Activated CD8-positive, alpha-beta memory T cell treated with anti-CD3 and anti-CD28 coated beads for 1 hour (primary cell): ENCODE measurements at places on chromosomes 5 and 9.

DNA sequence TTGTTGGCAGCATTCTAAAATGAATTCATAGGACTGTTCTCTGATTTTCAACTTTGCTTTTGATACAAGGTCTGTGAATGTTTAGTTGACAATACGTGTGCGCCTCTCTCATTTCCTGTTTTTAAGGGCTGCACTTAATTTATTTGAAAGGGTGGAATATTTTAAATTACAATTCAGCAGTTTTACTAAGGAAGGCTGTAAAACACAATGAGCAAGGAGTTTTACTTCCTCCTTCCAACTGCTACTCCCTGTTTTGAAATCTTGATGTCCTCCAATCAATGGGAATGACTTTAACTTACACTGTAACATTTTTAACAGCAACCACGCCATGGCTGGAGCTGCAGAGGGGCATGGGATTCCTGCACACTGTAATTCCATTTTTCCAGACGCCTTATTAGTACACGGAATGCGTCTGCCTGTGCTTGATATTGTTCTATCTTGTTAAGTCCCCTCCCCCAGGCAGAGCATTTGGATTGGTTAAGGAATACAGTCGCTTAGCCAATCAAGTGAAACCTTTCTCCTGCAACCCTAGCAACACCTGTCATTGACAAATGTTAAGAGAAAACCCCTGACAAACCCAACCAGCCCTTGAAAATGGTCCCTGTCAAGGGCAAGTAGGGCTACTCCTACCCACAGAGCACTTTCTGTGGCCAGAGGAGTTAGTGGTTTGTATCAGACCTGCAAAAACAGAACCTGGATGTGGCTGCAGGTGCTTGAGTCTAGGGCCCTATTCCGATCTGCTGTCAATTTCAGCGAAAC, 12.5 kb upstream of the ZSWIM6 start:
- DNase-seq, result no peak

- no peak for DNase-seq
These were observed 700 bp downstream of the SKP2 start for GRCh38 chr5:36152324-36153297.

- no peak for DNase-seq
These were observed 1063.9 kb downstream of the CDH9 start for GRCh38 chr5:25974451-25974850.

DNA sequence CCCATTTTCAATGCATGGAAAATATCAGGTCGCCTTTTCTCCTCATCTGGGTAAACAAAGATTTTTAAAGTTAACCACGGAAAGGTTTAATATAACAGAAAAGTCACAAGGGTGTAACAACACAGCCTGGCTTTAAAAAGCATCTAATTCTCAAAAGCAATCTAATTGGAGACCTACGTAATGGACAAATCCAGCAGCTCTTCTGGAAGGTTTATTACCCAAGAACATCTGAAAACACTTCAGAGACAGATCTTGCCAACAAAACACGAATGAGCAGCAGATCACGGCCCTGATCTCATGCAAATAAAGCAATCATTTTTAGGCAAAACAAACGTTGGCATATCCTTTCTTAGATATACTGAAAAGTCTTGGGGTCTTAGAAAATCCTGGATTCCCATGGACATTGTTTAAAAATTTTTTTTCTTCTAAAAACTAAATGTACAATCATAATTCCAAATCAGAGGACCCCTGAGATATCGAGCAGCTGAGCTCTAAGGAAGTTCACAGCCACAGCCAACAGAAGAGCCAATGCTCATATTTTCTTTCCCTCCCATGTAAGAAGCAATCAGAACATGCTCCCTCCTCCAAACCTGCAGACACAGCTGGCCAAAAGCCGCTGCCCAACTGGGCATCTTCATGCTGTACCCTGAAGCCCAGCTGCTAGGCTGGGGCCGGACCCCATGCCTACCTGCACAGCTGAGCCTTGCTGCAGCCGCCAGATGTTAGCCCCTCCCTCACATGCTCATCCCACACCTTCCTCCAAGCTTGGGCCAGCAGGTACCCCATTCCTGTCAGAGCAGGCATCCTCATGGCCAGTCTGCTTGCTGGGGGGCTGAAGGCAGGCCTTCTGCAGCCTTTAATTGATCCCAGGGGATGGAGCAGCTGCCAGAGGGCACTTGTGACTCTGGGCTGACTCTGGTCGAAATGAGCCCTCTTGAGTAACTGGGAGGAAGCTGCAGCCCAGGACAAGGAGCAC, 11.2 kb downstream of the ANKS6 start:
- no peak for DNase-seq

- DNase-seq, result no peak
These were observed 8.2 kb downstream of the BNIP1 start for GRCh38 chr5:173152547-173152946.

DNA sequence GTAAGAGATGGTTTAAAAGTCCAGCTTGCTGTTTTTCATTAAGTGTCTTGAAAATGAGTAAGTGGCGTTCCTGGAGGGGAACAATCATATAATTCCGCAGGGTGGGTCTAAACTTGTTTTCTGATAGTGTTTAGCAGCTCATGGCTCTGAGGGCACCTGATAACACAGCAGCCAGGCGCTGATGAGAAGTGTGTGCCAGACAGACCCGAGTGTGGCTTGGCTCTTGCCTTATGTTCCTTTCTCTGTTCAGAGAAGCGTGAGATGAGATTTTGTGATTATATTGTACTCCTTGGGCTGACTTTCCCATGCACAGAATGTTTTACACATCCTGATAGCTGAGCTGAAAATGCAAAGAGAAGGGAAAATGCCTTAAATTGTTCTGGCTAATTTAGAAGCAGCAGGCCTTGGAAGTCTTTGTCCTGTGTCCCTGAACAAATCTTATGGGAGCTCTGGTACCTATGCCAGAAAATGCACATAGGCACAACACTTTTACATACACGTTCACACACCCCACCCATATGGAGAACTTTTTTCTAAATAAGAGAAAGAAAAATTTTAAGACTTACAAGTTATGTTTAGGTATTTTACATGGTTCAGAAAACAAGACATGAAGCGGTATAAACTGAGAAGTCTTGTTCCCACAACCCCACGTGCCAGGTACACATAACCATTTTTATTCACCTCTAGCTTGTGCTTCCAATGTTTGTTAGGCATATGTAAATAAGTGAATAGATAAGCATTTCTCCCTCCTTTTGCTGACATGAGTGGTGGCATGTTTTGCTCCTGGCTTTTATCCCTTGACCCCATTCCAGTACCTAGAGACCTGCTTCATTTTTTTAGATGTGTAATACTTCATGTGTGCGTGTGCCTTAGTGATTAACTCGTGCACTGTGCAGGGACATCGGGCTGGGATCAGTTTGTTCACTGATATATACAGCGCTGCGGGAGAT, 152.2 kb upstream of the OTULINL start:
- DNase-seq, result no peak

GRCh38 chr9:36862206-36863145, 171.6 kb downstream of the PAX5 start:
- no peak for DNase-seq

DNA sequence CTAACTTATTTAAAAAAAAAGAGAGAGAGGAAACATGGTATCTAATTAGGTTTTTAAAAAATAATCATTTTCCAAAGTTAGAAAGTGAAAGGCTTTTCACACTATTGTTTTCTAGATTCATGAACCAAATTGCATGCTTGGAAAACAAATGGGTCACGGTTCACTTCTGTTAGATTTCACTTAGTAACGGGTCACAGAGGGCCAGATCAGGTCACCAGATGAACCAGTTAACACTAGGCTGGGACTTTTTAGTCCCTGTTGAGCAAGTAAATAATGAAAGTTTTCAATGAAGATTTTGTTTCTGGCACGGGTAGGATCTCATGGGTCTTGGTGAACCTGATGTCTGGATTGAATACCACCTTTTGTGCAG, 207.2 kb upstream of the RFX3 start:
- DNase-seq, result no peak

DNA sequence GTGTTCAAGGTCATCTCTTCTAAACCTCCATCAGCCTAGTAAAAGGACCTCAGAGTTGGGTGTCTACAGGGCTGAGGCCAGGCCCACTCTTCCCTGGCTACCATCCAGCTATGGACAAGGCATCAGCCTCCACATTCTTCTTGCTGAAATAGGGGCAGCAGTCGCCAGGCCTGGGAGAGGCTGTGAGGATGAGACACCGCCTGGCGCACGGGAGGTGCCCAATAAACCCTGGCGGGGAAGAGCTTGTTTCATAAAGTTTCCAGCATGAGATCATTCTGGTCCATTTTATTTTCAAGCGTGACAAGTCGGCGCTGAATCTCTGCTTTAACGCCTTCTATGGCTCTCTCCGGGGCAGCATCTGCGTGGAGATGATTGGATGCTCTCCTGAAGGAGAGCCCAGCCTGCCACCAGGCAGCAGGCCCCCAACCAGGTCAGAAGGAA, 153.4 kb downstream of the OLFM1 start:
- DNase-seq, result no peak

DNA sequence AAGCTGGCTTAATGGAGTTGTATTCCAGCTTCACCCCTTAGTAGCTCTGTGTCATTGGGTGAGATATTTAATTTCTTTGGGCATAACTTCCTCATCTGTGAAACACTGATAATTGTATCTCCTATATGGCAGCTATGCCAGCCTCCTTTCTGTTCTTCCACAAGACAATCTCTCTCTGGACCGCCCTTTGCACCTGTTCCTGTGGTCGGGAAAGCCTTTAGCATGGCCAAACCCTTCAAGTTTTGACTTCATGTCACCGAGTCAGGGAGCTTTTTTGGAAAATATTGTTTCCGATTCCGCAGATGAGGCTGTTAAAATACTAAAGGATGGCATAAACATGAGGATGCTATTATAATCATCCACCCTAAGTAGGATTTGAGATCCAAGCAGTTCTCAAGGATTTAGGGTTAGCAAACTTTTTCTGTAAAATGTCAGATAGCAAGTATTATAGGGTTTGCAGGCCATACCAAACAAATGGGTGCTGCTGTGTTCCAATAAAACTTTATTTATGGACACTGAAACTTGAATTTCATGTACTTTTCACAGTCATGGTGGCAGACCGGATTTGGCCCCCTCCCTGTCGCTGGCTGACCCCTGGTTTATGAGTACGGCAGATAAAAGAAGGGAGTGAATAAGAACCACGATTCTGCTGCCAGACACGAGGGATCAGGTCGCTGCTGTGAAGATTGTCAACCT, 695 bp upstream of the NDFIP1 start:
- no peak for DNase-seq

DNA sequence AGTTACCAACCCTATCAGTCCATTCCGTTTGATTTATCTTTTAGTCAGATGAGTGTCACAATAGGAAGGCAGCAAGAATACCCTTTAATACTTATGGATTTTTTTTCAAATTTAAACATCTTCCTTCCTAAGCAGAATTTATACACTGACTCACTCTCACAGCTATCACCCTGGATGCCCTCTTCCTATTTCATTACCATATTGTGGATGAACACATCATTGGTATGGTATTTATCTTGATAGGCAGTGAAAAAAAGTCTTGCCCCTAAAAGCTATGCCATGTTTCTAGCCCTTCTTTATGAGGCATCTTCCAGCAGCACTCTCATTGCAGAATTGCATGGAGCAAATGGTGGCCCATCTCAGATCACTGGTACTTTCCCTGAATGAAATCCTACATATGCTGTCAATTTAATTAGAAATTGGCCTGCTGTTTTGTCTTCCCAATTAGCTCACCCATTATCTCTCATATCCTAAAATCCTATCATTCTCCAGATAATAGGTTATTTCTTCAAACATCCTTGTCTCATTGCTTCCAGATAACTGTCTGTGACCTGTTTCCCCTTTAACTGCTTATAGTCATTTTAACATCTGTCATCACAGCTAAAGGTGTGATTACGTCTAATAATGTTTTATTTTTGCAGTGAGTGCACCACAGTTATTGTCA, 433.5 kb upstream of the POU5F2 start:
- no peak for DNase-seq
